ENCODE measurements at places on chromosomes 3 and 15.

GRCh38 chr3:5020242-5020722 is 41.0 kb downstream of the BHLHE40 start:
- DNase-seq: no peak

DNA sequence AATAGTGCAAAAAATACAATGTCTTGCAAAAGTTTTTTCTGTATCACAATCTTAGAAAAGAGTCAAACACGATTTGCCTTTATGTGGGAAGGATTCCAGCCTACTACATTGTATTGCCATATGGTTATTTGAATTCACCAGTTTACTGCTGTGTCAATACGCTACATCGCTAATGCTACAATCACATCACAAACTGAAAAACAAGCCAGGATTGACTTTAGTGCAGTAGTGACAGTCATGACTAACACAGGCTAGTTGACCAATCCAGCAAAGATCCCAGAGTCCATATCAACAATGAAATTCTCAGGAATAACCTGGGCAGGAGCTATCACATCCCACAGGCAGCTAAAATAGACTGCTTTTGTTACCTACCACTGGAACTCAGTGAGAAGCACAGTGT is 67.0 kb downstream of the IL12A start:
- no peak for DNase-seq

- DNase-seq: no peak
These were observed 16.3 kb downstream of the ARL8B start for GRCh38 chr3:5138214-5138981.

- DNase-seq: no peak
These were observed 37.7 kb downstream of the PCSK6 start for GRCh38 chr15:101451846-101452245.

GRCh38 chr3:151075869-151076562 is 9.4 kb upstream of the MED12L start:
- DNase-seq: no peak

DNA sequence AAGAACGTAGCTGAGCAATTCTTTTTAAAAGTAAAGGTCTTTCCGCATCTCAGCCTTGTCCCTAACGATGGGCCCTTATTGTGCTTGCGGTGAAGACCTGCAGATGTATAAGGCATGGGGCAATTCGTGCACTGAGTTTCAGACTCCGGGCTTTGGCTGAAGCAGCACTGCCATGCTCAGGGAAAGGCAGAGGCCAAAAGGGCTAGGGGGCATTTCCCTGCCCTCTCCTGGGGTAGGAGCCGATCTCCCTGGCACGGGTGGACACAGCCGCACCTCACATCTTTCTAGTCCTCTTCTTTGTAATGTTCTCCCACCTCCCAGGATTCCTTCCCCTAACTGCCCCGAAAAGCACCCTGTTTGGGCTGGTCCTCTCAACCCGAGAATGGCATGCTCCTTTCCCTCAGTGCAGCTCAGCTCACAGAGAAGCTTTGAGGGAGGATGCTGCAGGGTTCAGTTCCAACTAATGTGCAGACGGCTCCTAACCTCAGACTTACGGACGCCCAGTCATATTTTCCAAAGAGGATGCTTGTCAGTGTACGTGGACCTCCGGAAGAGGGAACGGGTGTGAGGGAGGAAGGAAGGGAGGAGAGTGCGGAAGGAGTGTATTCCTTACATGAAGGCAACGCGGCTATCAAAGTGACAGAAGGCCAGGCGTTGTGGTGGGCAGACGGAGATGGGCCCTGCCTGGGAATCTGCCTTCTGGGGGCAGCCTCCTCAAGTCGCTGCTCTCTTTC is 61.2 kb downstream of the SYNM start:
- no peak for DNase-seq

DNA sequence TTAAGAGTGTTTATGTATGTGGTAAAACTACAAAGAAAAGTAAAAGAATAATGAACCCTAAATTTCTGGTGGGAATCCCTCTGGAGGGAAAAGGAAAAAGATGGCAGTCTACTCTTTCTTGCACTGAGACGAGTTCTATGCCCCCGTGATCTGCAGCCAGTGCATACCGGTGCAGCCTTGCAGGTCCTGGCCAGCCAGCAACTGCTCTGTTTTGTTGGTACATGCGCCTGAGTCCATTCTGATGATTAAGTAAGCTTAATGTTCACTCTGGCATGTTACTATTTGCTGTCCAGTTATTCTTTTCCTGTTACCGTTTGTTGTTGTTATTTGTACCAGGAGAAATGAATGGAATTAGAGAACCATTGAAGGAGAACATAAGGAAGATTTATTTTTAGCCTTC is 95.1 kb upstream of the TMC3 start:
- DNase-seq: no peak

DNA sequence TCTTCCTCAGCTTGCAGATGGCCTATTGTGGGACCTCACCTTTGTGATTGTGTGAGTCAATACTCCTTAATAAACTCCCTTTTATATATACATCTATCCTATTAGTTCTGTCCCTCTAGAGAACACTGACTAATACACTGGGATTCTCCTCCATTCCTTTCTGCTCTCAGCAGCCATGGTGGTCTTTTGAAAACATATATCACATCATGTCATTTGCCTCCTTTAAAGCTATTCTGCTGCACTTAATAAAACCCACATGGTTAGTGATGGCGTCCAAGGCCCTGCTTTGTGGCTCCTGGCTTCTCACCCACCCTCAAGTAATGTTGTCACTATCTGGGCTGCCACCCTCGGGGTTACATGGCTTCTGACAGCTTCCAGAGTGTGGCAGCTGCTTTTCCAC is 169.5 kb downstream of the CADPS start:
- no peak for DNase-seq

DNA sequence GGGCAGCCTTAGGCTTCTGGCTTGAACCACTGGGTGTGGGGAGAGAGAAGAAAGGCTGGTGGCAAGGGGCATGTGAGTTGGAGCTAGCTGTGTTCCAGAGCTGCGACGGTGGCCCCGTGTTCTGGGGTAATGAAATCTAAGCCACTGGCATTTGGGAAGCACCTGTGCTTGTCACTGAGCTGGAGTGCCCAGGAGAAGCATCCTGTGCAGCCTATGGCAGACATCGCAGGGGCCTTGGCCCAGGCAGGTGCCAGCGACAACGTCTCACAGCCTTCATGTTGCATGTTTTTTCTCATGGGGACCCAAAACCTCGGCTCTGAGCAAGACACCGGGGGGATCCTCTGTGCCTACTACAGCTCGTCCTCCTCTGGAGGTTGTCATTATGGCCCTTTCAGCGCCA is 91.1 kb upstream of the PLXNA1 start:
- DNase-seq: no peak

Data from skeletal muscle cell (primary cell).